Renal pelvis (tissue), 12 donors: ENCODE measurements at places on chromosomes 3 and 15. TPM values are rescaled to one million over a fixed set of nuclear protein-coding genes. Genes with fewer than 3 reads are reported as not detected.

Gene PTH1R
- polyA plus RNA-seq, result 247 TPM

- DNase-seq, result no peak
Measured at GRCh38 chr15:94576889-94577533, 345.6 kb downstream of the MCTP2 start.

- DNase-seq, result no peak
Measured at GRCh38 chr3:191982481-191982880, 521.5 kb downstream of the PYDC2 start.

DNA sequence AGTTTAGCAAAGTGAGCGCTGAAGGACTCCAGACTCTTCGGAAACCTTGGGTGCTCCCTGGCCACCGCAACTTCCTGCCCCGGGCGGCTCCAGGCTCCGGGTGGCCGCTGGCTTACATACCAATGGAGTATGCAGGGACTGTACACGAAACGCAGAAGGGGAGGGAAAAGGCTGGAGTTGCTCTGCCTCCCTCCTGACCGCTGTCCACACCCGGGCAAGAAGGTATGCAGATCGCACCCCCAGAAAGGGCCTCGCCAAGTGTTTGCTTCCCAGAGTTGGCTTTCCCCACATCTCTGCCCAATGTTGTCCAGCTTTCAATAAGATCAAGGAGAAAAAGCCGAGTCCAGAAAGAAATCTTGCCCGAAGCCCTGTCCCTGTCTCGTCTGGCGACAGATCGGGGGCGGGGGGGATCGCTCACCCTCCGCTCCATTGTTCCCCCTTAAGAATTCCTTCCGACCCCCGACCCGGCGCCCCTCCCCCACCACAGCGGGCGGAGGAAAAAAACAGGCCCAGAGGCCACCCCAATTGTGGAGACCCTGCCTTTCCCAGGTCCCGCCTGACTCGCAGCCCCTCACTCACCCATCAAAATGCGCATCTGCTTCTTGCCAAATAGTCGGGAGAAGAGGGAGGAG, 533 bp downstream of the ARF4 start:
- DNase-seq, result peak; percentile 67

- DNase-seq, result no peak
Measured at GRCh38 chr15:70443486-70444273, 319.7 kb downstream of the UACA start.

DNA sequence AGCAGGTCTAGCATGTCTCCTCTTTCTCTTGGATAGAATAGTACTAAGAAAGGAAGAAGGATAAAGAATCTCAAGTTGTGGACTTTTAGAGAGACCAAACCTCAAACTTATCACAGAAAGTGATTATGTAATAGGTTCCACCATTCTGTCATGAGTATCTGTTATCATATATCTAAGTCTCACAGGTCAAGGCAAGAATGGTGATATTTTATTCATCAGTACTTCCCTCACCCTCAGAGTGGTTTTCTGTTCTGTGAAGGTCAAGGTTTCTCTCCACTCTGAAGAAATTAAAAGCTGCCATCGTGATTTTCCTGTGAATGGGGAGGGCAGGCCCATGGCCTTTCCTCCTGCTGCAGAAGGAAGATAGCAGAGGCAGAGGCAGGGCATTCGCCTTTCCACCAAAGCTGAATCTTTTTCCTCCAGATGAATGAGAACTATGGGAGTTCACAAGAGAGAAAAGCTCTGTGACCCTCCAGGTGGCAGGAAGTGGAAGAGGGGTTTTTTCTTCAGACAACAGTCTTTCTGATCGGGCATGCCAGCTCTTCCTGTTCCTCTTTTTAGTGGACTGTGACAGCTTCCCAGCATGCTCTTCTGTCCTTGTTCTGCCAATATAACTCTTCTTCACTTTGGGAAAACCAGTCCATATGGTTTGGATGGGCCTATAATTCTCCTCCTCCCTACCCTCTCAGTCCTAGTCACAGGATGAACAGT, 37.1 kb upstream of the CCK start:
- DNase-seq, result no peak

GRCh38 chr3:128889139-128889894, 9.9 kb downstream of the ACAD9 start:
- DNase-seq, result no peak

DNA sequence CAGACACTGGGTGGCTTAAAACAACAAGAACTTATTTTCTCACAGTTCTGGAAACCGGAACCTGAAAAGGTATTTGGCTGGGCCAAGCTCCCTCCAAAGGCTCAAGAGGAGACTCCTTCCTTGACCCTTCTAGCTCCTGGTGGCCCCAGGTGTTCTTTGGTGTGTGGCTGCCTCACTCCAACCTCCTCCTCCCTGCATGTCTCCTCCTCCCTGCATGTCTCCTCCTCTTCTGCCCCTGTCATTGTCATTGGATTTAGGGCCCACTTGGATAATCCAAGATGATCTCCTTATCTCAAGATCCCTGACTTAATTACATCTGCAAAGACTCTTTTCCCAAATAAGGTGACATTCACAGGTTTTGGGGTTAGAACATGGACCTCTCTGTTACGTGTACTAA, 69.8 kb upstream of the MFGE8 start:
- DNase-seq, result no peak

GRCh38 chr3:25589104-25589782, 75.5 kb downstream of the TOP2B start:
- DNase-seq, result no peak

DNA sequence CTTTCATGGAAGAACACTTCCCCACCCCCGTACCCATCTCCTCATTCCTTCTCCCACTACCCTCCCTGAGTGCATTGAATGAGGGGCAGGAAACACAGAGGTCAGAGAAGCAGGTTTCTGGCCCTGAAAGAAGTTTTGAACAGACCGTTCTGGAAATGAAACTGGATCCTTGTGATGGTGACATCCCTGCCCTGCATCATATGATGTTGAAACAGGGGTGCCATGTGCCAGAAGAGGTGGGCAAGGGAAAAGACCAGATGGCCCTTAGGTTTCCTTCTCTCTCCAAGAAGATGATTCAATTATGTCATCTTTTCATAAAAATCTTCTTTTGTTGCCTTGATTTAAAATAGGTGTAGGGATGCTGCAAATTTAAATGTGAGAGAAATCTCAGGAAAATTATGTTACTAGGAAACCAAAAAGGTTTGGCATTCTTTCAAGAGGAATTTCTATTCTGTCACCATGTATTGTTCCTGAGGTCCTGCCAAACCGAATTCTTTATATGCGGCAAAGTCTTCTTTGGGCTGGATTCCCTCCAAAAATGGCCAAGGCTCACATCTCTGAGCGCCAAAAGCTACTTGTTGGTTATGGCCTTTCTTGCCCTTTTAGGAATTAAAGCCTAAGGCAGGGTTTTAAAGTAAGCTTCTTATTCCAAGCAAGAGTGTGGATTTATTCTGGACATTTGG, 19.9 kb upstream of the TNFAIP8L3 start:
- DNase-seq, result no peak
